ENCODE measurements at places on chromosomes 1 and 21. TPM values are rescaled to one million over a fixed set of nuclear protein-coding genes. Genes with fewer than 3 reads are reported as not detected.

GRCh38 chr1:240607006-240607405, 4.9 kb downstream of the GREM2 start:
- DNase-seq, result no peak

- DNase-seq, result no peak
Measured at GRCh38 chr1:159646687-159647086, 59.1 kb downstream of the APCS start.

DNA sequence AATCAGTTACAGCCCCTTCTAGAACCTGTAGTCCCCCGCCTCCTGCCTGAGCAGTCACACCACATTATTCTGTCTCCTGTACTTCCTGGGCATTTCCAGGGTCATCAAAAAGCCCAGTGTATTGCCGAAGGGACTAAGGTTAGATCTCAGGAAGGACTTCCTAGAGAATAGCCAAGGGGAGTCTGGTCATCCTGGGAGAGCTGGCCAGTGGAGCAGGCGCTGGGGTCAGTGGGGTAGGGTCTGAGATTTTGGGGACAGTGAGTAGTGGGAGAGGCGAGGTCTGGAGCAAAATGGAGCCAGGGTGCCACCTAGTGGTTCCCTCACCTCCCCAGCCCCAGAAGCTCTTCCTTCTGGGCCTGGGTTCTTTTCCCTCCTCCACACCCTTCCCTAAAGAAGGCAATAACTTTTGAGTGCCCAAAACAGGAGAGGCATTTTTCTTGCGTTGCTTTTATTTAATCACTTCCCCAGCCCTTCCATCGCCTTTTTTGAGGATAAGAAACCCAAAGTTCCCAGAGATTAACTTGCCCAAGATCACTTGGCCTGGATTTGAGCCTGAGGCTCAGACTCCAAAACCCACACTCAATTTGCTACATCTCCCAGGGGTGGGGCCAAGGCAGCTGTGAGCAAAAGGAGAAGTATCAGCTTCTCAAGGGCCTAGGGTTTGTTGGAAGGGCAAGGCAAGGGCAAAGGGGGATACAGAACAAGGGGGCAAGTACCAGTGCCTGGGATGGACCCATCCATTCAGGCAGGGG, 7.3 kb upstream of the PMVK start:
- DNase-seq, result peak; percentile 84

DNA sequence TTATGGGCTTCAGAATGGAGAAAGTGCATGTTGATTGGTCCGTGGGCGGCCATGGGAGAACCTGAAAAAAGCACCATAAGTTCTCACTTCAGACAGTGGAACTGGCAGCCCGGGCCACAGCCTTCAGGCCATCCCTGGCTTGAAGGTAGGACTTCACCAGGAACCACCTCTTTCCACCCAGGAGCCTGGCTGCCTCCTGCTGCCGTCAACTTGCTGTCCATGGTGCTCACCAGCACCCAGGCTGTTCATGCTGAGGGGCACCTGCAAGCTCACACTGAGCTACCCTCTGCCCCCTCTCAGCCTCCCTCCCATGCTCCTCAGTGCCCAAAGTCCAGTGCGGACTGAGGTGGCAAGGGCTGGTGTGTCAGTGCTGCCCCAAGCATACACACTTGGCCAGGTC, 12.9 kb upstream of the FNBP1L start:
- DNase-seq, result no peak

FCRL1 gene
- total RNA-seq, result not detected

- no peak for DNase-seq
Measured at GRCh38 chr1:27973771-27974416, 14.1 kb downstream of the XKR8 start.

OR2T35 gene
- total RNA-seq, result not detected

DNA sequence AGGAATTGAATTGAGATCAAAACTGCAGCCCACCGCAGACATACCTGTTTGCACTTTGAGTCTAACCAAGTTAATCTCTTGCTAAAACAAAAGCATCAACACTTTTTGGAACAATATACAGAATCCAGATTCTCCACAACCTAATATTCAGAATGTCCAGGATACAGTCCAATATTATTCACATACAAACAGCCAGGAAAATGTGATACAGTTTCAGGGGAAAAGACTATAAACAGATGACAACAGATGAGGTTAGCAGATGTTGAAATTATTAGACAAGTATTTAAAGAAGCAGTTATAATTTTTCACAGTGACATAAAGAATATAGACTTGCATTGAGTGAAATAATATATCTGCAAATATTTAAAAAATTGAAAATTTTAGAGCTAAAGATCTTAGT, 678.1 kb upstream of the CXADR start:
- no peak for DNase-seq
